ENCODE measurements at places on chromosomes 7 and 10.

DNA sequence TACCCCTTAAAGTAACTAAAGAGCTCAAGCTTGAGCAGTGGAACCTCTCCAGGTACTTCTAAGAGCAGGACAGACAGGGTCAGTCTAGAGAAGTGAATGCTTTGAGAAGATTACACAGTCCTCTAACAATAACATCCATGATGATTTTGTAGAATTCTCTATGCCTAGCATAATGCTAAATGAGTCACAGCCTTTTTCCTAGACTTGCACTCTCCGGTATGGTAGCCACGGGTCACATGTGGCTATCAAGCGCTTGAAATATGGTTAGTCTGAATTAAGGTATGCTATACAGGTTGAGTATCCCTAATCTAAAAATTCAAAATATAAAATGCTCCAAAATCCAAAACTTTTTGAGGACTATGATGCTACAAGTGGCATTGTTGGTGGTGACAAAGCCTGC is 166.6 kb upstream of the MKLN1 start:
- no peak for DNase-seq

DNA sequence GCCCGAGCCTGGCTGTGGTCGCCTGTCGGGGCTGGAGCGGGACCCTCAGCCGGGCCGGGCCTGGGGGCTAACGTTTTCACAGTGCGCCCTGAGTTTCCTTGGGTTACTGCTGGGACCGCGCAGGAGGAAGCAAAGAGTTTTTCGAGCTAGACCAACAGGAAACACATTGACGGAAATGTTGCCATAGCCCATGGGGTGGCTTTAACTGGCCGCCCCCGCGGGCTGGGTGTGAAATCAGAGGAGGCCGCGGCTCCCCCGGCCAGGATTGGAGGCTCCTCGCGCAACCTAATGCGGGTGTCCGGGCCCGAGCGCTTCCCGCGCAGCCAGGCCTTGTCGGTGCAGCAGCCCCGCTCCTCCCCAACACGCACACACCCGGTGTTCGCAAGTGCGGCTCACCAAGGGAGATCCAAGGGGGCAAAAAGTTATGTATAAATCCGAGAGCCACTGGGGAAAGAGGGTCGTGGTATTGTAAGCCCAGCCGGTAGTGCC is 1.9 kb downstream of the HHEX start:
- no peak for DNase-seq

DNA sequence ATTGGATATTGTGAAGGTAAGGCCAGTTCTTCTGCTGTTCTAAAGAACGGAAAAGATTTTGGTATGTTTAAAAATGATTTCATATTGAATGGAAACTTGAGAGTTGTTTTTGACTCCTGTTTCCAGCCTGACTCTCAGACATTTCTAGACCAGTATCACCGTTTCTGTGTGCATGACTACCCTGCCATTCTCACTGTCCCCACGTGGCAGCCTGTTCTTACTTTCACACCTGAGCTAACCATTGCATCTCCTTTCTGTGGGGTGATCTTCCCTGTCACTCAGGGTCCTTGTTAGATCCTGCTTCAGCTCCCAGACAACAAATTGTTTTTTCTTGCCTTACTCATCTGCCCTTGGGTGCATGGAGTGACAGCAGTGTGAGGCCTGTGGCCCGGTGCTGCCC is 38.9 kb downstream of the GLRX3 start:
- DNase-seq: no peak

DNA sequence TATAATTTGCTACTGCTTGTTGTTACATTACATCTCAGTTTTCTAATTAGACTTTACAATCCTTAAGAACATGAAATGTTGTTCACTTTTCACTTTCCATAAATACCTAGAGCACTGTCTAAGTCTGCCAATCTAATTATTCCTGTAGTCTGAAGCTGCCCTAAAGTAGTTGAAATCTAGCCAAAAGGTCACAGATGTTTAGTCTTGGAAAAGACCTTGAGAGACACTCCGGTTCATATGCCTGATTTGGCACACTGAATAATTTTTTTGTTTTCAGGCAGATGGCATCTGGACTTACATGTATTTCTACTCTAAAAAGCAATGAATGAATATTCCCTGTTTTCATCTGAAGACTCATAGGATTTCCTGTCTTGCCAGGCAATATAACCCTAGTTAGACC is 359.1 kb downstream of the ANKRD7 start:
- no peak for DNase-seq

DNA sequence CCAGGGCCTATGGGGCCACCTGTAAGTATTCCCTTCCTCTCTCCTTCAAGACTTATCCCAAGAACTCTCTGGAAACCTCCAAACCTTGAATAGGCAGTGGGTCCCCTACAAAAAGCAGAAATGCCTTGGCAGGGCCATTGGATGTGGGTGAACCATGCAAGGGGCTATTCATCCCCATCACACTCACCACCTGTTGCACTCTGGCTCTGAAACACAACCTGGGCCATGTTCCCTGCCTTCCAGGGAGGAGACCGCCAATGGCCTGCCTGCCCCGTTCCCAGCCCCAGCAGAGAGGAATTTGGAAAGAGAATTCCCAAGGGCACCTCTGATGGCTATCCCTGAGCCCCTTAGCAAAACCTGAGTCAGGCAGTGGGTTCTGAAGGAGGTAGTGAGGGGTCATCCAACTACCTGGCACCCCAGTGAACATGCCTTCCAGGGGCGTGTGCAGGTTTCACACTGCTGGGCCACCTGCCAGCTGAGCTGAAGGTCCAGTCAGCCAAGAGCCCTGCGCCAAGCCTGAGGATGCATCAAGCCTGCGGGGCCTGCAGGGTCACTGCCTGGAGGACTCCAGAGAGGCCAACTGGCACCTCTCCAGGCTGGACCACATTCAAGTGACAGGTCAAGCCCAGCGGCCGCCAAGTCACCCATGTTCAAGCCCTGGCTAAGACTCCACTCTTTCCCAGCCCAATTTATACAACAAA is 101.3 kb downstream of the COL13A1 start:
- DNase-seq: no peak

- peak; percentile 3 for DNase-seq
These were observed 172.5 kb upstream of the SHH start for GRCh38 chr7:155984609-155985405.

GRCh38 chr7:17097668-17098297 is 200.7 kb upstream of the AHR start:
- no peak for DNase-seq

GRCh38 chr10:90571481-90572258 is 286.2 kb downstream of the HTR7 start:
- DNase-seq: no peak

DNA sequence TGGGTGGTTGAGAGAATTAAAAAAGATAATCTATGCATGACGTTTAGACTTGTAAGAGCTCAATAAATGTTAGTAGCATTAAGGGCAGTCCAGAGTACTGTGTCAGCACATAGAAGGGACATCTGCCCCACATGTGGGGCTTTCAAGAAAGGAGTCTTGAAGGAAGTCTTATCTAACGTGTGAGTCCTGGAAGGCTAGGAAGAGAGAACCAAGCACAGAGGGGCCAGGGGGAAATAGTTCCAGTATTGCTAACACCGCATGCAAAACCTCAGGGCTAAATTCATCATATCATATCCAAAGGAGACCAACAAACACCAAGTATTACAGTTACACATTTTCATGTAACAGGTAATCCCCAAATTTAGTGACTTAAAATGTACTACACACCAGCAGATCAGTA is 122.7 kb downstream of the AOAH start:
- DNase-seq: no peak

DNA sequence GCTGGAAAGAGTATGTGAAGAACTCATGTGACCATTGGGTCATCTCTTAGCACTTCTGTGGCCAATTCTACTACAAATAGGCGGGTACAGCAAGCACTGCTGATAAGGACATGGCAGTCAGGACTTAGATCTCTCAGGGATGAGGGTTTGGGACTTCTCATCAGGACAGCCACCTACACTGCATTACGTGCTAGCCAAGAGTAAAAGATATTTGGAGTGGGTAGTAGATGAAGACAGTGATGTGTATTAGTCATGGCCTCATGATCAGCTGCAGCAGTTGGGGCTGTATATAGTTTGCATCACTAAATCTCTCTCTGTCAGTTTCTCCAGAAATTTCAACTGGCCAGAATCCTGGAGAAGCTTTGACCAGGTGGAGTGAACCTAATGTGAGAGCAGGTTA is 9.2 kb downstream of the TAS2R60 start:
- DNase-seq: no peak

DNA sequence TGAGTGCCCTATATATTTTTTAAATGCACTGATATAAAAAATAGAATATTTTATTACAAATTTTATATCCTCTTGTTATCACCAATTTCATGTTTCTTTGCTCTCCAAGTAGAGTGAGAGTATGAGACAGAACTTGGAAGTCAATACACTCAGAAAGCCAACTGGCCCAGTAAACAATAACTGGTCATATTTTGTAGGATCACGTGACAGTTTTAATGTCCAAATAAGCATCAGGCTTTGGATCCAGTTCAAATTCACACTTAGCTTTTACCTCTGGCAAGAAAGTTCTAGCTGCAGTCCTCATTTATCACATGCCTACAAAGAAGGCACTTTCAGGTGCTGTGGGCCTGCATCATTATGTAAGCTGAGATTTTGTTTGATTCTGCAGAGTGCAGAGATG is 21.6 kb upstream of the TPK1 start:
- no peak for DNase-seq

DNA sequence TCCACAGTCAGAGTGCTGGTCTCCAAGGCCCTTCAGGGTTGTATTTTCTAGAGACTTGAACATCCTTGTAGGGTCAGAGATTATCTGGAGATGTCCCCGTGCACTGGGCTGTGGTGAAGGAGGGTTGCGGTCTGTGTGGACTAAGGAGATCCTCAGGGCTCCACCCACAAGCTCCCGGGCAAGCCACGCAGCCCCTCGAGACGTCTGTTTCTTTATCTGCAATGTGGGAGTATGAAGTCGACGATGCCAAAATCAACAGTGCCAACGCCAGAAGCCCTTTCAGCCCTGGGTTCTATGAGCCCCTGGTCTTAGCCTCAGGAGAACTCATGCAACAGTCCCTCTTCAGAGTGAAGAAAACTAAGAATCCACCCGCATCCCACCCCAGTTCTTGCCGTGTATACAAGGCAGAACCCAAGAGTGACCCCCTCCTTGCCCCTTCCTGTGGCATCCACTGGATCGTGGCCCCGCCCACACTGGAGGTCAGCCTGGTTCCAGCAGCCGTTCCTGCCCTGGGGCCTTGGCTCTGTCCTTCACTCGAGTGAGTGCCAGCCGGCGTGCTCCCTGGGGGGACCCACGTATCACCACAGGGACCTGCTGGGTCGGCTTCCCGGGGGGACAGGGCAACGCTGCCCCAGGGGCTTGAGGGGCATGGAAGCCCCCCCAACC is 6.0 kb upstream of the SHH start:
- DNase-seq: no peak

GRCh38 chr7:84912993-84913635 is 273.7 kb downstream of the SEMA3D start:
- DNase-seq: no peak

All from activated CD4-positive, alpha-beta memory T cell treated with anti-CD3 and anti-CD28 coated beads, Interleukin-2, amount 10 ng/mL, durations not matched to agents 7 days and 5 days (primary cell).